CD4-positive, alpha-beta T cell treated with Interleukin-17A for 1 hour (primary cell): ENCODE measurements at places on chromosomes 5 and 9.

GRCh38 chr5:111697881-111698757, 58.9 kb downstream of the NREP start:
- DNase-seq: no peak

DNA sequence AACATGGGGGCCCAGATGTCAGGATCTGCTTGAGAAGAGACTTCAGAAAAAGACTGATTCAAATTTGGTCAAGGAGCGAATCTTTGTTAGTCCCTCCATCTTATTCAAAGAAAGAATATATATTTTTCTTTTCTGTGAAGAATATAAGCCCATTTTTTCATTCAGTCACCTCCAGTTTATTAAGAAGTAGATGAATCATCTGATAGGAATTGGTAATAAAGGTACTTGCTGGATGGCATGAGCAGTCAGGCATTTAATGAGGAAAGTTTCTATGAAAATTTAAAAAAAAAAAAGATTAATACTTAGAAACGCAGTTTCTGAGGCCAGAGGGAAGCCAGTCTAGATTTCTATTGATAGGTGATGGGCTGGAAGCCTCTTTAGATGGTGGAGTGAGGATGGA, 373.1 kb upstream of the SMC2 start:
- DNase-seq: no peak

DNA sequence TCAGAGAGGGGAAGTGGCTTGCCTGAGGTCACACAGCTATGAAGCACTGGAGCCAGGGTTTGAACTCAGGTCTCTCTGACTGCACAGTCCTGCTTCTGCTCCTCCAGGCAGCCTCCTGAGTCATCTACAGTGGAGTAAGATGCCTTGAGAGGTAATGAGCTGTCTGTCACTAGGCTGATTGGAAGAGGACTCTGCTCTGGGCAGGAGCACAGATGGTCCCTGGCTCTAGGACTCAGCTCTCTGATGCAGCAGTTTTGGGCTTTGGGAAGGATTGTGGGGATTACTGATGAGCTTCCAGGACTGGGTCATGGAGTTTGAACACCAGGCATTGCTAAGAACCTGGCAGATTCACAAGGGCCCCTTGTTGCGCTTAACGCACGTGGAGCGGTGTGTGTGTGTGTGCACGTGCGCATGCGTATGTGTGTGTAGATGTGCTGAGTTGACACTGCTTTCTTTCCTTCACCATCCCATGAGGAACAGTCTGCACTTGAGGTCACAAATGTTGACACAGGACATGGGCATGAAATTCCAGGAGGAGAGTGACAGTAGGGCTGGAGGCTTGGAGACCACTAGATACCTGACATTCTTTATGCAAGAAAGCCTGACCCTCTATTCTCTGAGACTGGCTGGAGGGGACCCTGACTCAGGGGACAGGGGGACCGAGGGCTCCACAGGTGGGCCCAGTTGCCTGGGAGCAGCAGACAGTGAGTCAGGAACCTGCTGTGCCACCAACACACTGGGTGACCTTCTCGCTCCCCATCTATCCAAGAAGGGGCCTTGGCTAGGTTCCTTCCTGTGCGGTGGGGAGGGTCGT, 170.5 kb downstream of the RGS3 start:
- DNase-seq: no peak

GRCh38 chr9:94911986-94912635, 185.6 kb downstream of the AOPEP start:
- no peak for DNase-seq

DNA sequence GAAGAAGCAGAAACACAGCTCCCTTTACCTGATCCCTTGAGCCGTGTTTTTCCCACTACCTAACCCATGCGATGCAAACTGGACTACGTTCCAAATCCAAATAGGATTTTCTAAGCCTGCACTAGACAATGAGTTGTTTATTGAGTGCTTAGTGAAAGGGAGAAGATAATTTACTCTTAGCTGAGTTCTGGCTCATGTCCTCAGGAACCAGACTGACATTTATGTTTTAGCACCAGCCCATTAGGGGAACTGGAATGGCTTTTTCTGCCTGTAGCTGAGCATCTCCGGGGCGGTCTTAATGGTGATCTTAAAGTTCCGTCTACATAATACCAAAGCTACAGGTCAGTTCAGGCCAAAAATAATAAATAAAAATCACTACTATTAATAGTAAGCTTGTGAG, 81.5 kb downstream of the SH3TC2 start:
- no peak for DNase-seq

DNA sequence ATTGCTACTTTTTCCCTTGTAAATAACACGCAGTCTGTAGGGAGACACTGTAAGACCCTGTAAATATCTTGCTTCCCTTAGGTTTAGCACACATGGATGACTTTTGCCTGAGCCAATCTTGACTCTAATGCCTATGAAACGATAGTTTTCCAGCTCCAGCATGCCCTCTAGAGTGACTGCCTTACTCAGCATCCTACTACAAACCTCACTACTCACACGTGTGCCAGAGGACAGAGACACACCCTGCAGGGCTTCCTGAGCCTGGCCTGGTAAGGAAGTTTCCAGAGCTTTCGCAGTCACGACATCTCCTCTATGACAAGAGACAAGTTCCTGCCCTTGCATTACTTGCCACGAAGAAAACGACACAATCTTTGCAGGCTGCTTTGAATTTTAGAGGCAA, 138.1 kb downstream of the ATPSCKMT start:
- no peak for DNase-seq

GRCh38 chr5:173829826-173830225, 58.3 kb upstream of the CPEB4 start:
- no peak for DNase-seq

GRCh38 chr5:145236983-145237382, 598.2 kb downstream of the PRELID2 start:
- DNase-seq: no peak

DNA sequence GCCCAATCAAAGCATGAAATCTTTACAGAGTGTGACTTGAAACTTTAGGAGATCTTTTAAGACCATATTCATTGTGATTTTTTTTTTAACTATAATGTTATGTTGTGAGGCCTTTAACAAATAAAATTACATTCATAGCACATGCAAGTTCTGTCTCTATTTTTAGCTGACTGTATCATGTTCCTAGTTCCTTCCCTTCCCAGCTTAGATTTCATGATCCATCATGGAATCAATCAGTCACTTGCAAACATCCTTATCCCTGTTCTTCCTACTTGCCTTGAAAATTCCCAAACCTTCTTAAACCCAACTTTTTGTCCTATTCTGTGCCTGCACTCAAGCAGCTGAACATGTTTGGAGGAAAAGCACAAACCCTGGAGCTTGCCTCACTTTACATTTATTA, 141.8 kb downstream of the DMXL1 start:
- DNase-seq: no peak

GRCh38 chr5:127840198-127840524, 137.0 kb downstream of the CCDC192 start:
- DNase-seq: no peak

GRCh38 chr9:109062543-109062942, 49.2 kb upstream of the CTNNAL1 start:
- DNase-seq: no peak

DNA sequence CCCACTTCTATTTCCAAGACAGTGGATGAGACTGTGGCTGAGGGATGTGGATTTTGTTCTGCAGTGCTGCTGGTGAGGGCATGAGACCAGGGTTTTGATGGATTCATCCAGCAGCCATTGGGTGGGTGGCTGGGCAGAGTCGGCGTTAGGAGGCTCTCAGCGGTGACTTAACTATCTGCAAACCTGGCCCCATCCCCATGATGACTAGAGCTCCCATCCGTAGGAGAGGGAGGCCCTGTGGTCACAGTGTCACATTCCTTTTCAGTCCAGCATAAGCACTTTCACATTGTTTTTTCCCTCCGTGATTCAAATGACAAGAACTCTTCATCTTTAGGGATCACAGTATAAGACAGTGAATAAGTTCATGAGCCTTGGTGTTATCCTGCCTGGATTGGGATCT, 60.4 kb upstream of the SPRY4 start:
- DNase-seq: no peak

GRCh38 chr5:80250801-80251200, 5.0 kb downstream of the SERINC5 start:
- no peak for DNase-seq

DNA sequence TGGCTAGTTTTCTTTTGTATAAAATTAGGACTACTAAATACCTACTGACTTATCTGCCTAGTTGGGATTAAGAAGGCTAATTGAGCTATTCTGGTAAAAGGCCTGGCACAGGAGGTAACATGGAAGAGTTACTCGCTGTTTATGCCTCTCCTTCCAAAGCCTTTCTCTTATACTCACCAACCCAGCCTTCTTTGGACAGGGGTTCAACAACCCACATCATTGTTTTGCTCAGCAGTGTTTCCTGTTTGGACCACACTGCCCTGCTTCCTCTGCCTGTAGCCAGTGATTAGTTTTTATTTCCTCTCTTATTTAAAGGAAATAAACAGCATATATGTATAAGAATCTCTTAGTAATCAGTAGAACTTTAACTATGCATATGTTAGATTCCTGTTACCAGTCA, 85.1 kb upstream of the TLX3 start:
- no peak for DNase-seq

DNA sequence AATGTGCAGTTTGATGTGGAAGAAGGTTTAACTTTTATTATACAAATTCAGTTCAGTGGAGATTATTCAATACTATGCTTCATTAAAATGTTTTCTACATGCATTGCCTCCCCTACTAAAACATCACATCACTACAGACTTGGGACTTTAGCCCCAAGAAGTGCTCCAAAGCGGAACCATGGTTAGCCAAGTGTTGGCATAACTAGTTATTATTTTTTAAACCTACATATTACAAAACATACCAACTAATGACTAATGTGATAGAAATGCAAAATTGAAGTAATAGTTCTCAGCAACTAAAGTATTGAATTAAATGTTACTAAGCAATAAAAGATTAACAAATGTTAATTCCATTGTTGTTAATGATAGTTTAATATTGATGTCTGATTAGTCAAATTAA, 74.5 kb downstream of the XRCC4 start:
- DNase-seq: no peak

- DNase-seq: no peak
Measured at GRCh38 chr5:142807372-142807911, 37.3 kb downstream of the ARHGAP26 start.

- DNase-seq: no peak
Measured at GRCh38 chr5:139103762-139104161, 94.4 kb downstream of the SIL1 start.

GRCh38 chr5:157799578-157799977, 56.1 kb downstream of the LSM11 start:
- DNase-seq: no peak

DNA sequence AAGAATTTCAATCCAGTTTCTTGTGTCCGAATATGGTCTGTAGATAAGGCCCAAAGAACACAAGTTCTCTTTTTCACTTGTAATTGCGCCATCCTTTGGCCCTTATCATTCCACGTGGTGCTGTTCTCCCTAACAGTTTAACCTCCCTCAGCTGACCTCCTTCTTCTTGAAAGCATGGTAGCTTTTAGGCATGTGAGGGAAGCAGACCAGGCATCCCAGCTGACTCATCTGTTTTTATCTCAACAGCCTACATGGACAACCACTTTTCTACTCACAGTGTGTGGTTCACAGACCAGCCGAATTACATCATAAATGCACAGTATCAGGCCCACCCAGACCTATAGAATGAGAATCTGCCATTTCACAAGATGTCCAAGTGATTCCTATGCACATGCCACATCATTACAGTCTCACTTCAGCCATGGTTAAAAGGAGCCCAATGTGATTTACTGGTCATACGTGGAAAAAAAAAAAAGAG, 26.9 kb upstream of the PLIN2 start:
- no peak for DNase-seq

DNA sequence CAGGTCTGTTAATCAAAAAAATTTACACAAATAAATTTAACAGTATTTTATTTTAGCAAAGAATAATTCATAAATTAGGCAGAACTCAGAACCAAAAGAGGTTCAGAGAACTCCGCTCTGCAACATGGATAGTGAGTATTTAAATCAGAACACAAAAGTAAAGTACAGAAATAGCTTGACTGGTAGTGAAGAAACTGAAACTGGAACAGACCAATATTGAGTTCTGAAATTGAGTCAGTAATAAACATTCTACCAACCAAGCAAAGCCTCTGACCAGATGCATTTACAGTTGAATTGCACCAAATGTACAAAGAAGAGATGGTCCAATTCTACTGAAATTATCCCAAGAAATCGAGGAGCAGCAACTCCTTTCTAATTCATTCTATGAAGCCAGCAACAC, 1542.8 kb downstream of the EFNA5 start:
- no peak for DNase-seq

DNA sequence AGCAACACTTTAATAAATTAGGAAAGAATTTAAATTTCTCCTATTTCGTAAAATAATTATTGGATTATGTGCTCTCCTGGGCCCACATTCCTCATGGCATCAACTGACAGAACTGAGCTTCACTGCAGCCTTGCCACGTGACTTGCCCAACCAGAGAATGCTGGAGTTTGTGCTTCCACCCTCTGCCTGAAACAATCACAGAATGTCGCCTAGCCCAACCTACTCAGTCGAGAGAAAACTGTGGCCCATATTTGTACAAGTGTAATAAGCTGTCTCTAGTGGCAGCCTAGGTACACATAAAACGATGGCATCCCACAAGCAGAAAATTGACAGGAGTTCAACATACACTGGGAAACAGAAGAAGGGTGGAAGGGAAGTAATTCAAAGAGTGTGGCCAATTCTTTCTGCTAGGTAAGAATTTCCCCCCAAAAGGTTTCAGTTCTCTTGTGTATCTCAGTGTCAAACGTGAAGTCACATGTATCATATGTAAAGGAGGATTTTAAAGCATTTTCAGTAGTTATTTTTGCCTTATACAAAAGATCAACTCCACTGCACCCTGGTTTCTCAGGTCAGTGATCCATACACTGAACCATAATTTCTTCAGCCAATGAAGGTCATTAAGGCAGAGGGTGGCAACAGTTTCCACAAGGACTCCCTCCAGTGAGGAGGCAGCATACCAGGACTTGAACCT, 41.7 kb downstream of the ZNF608 start:
- DNase-seq: no peak

GRCh38 chr5:140388052-140388451, 13.6 kb upstream of the ANKHD1 start:
- no peak for DNase-seq

- no peak for DNase-seq
Measured at GRCh38 chr5:134530301-134531077, 5.0 kb downstream of the JADE2 start.

- DNase-seq: no peak
Measured at GRCh38 chr9:123796094-123796493, 133.8 kb downstream of the DENND1A start.

DNA sequence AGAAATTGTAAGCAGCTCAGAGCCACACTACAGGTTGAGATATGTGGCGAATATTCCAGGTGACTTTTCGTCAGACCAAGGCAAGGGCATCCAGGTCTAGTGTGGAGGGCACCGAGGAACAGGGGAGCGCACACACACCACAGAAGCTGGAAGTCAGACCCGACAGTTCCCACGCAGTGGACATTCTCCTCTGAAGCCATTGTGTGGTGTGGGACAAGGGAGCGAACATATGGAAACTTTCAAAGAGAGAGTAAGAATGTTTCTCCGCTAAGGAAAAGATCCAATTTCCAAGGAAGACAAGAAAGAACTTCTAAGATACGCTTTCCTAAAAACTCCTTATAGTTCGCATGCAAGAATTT, 141.4 kb upstream of the OTULINL start:
- DNase-seq: no peak
